HCT116 (cell line): ENCODE measurements at places on chromosomes 3 and 15.

GRCh38 chr3:41350441-41350840 is 151.1 kb downstream of the CTNNB1 start:
- DNase-seq = no peak

DNA sequence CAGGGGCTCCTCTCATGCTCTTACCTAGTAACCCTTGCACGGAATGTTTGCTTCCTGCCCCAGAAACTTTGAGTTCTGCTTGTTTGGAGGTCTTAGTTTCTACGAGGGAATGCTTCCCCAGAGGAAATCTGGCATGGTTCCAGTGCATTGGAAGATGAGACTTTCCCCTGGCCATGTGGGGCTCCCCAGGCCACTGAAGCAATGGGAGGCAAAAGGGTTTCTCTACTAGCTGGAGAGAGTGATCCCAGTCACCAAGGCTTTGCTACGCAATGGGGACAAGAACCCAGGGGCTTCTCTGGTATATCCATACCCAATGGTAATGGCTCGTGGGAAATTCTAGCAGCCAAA is 44.2 kb upstream of the RPL32 start:
- DNase-seq = no peak

- no peak for DNase-seq
These were observed 21.0 kb downstream of the ZDHHC3 start for GRCh38 chr3:44954962-44955361.

DNA sequence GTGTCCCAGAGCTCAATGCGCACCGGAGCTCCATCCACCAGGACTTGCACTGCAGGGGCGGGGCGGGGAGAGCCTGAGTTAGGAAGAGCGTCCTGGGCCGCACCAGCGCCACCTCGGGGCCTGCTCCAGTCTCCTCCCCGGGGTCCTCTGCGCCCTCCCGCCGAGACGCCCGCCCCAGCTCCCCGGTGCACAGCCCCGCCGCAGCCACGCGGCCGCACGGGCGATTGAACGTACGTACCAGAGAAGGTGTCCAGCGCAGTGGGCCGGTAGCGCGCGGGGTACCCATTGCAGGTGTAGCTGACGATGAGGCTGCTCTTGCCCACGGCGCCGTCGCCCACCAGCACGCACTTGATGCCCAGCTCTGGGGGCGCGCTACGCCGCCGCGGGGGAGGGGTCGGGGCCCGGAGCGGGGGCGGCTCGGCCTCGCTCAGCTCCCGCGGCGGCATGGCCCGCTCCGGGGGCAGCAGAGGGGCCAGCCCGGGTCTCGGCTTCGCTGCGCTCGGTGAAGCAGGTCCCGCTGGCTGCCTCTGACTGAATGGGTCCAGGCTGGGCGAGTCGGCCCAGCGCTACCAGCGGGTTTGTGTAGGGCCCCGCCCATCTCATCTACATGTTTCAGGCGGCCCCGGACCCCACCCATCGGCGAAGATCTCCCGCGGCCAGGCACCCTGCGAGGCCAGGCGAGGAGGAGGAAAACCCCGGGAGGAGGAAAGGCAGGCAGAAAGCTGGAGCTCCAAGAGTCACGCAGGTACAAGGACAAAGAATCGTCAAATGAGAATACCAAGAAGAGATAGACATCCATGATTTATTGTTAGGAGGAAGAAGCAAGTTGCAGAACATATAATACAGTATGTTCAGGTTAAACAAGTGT is at the start of gene RHOV:
Gene RHOV (minus strand): TSS at position 541 of the 868 bp plus-strand sequence. CDS start 95 bp downstream, at position 446.
- DNase-seq = peak; percentile 67

GRCh38 chr15:88652456-88653199 is 13.8 kb downstream of the ISG20 start:
- no peak for DNase-seq

DNA sequence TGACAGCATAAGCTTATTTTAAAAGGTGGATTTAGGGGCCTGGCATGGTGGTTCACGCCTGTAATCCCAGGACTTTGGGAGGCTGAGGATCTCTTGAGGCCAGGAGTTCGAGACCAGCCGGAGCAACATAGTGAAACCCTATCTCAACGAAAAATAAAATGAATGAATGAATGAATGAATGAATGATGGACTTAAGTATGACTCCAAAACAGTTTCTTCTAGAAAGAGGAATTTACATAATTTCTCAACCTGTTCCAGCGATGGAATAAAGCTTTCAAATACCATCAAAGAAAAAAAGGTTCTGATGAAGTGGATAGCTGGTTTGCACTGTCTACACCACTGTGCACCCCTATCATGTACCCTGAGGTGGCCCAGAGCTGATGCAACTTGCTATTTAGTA is 20.1 kb upstream of the NR2C2 start:
- DNase-seq = no peak

- DNase-seq = no peak
These were observed 6.8 kb downstream of the RBM5 start for GRCh38 chr3:50095352-50095998.

DNA sequence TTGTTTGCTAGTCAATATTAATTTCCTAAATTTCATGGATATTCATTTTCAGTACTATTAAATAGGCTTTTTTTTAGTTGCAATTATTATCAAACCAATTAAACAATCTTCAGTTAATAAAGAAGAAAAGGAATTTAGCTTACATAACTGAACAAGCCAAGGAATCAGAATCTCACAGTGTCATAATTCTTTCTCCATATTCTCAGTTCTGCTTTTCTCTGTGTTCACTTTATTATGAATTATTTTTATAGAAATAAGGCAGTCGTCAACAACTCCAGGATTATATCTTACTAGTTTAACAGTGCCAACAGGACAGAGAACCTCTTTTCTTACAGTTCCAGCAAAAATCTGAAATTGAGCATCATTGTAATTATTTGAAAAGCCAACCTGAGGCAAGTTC is 221.7 kb downstream of the CGGBP1 start:
- DNase-seq = no peak

DNA sequence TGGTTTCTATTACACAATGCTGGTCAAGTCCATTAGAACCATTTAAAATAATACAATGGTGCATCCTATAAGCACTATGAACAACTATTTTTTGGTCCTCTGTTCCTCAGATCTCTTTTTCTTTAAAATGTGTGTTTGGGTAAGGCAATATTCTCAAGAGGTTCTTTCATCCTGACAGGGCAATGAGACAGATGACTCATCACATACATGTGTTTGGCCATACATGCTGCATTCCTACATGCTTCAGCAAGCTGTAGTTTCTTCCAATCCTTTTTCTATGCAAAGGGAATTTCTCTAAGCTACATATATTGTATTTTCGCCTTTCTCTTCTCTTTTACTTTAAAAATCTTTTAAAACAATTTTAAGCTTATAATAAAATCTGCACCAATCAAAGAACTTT is 52.7 kb downstream of the OTOL1 start:
- no peak for DNase-seq

GRCh38 chr3:172918165-172918564 is 167.6 kb downstream of the ECT2 start:
- DNase-seq = no peak

GRCh38 chr3:64207289-64208080 is 17.8 kb downstream of the PRICKLE2 start:
- no peak for DNase-seq
